Fibroblast of villous mesenchyme (primary cell): ENCODE measurements at places on chromosomes 2 and 18. TPM values are rescaled to one million over a fixed set of nuclear protein-coding genes. Genes with fewer than 3 reads are reported as not detected.

C18orf32 gene
- total RNA-seq = 11.7 and 24.5 TPM in 2 replicates

ABCG8 gene
- not detected in 2 replicates for total RNA-seq

TMEM178A gene
- total RNA-seq = 0.43 and 1.3 TPM in 2 replicates

CPO gene
- not detected in 2 replicates for total RNA-seq

PTCD3 gene
- 63.1 and 110 TPM in 2 replicates for total RNA-seq

FAM210A gene
- 16.1 and 20.7 TPM in 2 replicates for total RNA-seq

SERPINB12 gene
- total RNA-seq = not detected in 2 replicates
